LNCaP clone FGC (cell line): ENCODE measurements at places on chromosomes 16 and 17.

DNA sequence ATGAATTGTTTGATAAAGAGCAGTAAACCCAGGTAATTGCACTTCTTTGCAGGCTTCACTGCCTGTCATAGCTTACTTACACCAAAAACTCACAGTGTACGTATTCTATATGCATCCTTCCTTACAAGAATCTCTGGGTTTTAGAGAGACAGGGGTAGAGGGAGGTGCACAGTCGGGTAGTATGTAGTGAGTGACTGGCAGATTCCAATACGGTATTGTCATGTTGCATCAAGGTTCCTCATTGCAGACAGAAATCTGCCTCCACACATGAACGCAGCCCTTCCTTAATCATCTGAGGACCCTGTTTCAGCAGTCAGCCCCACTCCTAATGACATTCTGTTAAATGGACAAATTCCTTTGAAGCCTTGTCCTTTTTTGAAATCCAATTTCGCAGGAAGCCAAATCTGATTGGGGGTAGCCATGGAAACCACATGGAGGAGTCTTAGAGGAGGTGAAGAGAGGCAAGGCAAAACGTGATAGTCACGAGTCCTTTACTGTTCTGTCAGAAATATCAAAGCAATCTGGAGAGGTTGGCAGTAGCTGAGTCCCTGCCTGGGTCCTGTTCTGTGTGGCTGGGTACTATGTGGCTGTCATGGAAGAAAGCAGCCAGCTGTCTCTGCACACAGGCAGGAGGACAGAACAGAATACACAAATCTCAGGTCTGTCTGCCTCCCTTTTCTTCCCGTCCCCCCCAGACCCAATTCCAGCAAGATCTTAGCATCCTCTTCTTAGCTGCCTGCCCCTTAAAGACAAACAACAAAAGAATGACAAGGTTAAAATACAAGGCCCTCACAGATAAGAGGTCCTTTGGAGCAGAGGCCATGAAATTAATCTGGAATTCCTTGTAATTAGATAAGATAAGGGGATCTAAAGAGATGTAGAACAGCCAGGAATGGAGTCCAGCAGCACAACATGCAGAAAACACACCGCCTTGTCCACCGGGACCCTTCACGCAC, 3.1 kb upstream of the SKAP1 start:
- DNase-seq: no peak

- DNase-seq: no peak
Observed at GRCh38 chr16:86664522-86665318, 86.4 kb downstream of the FOXL1 start.

DNA sequence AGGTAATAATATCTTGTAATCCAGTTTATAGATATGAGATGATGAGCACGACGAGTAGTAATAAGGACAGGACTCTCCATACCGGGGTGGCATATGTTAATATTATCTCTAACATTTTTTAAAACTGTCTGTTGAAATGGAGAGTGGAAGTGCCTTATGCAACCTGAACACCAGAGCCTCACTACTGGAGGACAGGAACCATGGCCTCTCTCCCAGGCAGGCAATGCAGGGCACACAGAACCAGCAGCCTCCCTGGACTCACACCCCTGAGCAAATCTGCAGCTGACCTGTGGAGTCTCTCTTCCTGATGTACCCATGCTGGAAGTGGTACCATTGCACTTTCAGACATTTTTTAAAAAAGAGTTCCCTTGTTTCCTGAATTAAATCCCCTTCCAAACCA, 55.2 kb upstream of the ERN1 start:
- no peak for DNase-seq

GRCh38 chr17:77755410-77755963, 203.0 kb upstream of the TNRC6C start:
- DNase-seq: no peak

GRCh38 chr16:75579281-75579834, 13.2 kb downstream of the GABARAPL2 start:
- no peak for DNase-seq

DNA sequence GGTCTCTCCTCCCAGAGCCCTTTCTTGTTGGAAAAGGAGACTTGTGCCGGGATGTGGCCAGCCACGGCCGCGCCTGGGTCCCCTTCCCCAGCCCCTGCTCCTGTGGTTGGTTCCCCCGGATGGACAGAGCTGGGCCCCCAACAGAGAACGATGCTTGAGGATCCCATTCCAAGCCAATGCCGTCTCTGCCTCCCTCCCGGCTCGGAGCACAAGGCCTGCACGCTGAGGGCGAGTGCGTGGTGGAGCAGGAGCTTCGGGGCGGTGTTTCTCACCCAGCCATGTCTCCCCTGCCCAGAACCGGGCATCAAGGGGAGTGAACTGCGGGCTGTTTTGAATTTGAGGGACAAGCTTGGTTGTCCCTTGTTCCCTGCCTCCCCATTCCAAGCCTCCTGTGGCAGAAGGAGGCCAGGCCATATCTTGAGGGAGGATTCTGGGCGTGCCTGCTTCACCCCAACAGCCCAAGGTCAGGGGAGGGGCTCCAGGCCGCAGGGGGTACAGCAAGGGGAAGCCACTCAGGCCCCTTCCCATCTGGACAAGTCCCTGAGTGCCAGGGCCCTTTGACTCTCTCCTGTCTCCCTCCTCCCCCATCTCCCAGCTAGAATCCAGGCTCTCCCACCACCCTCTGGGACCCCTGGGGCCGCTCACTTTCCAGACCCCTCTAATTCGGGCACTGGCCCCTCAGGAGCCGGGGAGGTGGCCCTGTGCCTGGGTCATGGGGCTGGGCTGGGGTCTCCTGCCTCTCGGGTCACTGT, 43.6 kb downstream of the SOCS3 start:
- no peak for DNase-seq

DNA sequence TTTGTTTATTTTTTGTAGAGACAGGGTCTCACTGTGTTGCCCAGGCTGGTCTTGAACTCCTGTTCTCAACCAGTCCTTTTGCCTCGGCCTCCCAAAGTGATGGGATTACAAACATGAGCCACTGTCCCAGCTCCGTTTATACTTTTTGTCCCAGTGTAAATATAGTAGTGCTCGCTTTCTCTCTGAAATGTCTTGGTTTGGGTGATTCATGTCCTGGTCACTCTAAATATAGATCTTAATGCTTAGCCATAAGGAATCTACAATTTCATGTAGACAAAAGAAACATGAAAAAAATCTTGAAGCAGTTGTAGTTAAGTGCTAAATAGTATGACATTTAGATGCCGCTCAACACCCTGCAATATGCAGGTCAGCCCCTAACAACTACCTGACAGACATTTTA, 126.9 kb downstream of the KATNIP start:
- DNase-seq: no peak
